ENCODE measurements at places on chromosomes 5 and 9.

DNA sequence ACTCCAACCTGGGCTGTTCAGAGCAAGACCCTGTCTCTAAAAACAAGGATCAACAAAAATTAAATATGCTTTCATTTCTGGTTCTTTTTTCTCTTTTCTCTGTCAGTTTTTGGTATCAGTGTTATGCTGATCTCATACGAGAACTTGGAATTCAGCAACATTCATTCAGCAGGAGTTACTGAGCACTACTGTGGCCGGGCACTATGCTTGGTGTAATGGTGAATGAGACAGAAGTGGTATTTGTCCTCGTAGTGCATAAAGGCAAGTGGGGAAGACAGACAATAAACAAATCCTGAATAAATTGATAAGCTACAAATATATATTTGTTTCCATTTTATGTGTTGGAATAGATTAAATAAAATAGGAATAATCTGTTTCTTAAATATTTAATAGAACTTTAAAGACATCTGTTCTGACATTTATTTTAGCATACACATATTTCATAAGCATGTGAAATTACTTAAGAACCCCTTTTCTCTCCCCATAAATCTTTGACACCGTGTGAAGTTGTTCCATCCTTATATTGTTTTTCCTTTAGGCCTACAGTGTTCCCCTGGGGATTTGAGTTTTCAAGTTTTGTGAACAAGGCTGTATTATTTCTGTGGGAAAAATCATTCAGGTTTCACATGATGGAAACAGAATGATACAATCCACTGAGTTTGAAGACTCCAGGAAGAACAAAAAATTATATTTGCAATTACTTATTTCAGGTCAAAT is 24.6 kb downstream of the UBAP1 start:
- no peak for DNase-seq

DNA sequence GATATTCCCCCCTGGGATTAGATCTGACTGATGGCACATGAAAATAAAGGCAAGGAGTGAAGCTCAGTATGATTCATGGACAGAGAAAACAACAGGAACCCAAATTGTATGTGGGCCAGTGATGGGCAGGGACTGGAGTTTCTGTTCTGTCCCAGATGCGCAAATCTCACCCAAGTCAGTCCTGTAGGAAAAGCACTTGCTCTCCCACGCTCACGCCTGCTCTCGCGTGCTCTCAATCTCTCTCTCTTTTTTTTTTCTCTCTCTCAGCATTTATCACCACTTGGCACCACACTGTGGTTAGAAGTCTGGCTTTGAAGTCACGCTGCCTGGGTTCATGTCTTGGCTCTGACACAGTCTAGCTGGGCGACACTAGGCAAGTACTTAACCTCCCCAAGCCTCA is 106.5 kb upstream of the LRRTM2 start:
- no peak for DNase-seq

DNA sequence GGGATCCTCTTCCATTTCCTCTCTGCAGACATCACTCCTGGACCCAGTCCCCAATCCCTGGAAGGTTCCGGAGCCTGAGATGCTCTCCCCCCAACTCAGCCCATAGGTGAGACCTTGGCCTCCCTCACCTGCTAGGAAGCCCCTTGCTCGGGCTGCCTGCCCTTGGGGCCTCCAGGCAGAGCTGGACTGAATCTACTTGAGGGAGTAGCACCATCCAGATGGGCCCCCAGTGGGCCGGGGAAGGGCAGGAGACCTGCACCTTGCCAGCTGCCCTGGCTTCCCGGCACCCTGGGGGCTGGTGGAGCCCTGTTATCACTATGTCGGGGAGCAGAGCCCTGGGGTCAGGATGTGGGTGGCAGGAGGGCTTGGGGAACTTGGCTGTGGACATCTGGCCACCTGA is 26.9 kb upstream of the TMEM250 start:
- no peak for DNase-seq

GRCh38 chr9:16267281-16268066 is 603.0 kb downstream of the BNC2 start:
- peak; percentile 11 for DNase-seq

DNA sequence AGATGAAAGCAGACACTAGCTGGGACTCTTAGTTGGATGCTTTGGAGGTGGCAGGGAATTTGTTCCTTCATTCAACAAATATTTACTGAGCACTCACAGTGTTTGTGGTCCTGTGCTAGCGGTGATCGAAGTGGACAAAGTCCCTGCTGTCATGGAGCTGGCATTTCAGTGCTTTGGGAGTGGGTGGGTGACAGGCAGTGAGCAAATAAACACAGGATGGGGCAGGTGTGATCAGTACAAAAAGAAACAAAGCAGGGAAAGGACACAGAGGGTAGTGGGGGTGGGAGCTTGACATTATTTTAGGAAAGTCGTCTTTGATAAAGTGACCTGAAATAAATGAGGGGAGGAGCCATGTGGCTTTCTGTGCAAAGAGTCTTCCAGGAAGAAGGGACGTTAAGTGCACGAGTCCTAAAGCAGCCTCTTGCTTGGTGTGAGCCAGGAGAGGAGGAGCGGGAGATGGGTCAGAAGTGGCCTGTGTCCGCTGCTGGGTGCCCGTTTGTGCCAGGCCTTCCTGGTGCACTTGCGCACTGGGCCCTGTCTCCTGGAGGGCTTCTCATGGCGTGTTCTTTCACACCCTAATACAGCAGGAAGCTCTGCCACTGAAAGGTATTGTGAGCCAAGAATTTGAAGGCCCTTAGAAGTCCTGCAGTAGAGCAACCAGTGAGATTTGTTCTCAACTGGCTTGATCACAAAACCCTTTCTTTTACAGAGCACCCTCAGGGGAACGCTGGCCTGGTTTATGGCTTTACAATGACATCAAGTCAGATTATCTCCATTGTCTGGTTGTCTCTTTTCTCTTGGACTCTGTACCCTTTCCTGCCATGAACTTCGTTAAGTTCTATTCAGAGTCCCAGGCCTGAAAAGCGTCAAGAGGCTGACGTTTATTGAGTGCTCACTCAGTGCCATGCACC is 14.8 kb downstream of the NDST1 start:
- DNase-seq: no peak

DNA sequence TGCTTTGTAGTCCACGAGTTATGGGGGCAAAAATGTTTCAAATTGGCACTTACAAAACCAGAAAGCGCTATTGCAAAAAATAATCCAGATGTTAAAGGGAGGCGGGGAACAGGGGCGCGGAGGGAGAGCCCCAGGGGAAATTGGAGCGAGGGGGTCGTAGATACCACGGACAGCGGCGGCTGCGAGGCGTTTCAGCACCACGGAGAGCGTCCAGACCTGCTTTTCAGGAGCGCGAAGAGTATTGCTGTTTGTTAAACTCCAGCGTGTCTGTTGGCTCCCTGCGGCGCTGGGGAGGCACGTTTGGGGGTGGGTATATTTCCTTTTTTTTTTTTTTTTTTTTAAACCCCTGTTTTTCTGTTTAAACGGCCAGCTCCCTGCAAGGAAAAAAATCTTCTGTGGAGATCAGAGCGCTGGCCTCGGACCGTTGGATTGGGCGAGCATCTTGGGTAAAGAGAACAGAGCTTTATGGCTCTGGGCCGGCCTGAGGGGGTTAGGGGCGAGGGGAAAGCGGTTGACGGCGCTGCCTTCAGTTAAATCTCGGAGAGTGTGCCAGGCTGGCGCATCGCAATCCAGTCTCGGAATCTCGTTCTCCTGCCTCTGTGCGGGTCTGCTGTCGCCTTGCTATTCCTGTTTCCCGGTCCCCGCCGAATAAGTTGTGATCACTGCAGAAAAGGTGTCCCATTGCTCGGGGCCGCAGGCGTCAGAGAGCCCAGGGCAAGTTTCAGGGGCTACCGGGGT is at the start of gene GLRA1:
Gene GLRA1, minus strand, starts transcription at position 288 of the 738 bp plus-strand sequence. CDS start 302 bp downstream, outside the sequence.
- peak; percentile 18 for DNase-seq

DNA sequence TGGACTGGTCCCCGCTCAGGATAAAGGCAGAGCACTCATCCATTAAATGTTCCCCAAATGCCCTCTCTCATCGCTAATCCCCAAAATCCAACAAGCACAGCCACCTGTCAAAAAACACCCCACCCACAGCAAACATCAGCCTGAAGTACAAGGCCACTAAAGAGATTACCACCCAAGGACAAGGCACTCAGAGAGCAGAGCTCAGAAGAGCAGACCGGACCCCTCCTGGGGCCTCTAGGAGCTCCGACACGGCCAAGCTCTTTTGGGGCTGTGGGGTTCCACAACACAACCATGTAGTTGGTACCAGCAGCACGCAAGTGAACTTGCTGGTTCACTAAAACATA is 9.8 kb downstream of the VDAC1 start:
- DNase-seq: no peak

DNA sequence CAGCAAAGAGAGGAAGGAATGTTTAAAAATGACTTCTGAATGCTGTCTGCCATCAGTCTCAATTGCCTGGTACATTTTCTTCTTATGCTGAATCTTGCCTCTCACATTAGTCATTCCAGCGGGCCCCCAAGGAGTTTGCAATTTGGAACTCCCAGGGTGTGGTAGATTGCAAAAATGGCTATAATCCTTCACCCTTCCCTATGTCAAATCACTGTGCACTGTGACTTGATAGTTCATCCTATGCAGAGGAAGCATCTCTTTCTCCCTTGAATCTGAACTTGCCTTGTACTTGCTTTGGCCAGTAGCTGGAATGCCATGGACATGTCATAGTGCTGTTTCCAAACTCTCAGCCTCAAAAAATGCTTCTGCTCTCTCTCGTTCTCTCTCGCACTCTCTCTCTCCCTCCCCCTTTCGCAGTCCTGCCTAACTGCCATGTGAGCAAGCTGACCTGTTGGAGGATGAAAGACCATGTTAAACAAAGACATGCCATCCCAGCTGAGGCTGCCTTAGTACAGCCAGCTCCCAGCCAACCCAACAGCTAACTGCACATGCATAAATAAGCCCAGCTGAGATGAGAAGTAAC is 284.0 kb upstream of the TLE4 start:
- no peak for DNase-seq

Measured in foreskin melanocyte (primary cell).